ENCODE measurements at places on chromosomes 2 and 18.

DNA sequence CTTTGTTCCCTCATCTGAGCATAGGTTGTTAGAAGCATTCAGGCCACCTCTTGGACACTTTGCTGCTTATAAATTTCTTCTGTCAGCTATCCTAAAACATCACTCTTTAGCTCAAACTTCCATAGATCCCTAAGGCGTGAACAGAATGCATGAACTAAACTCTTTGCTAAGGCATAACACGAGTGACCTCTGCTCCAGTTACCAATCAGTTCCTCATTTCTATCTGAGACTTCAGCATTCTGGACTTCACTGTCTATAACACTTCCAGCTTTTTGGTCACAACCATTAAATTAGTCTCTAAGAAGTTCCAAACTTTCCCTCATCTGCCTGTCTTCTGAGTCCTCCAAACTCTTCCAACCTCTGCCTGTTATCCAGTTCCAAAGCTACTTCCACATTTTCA, 8.3 kb upstream of the VWA3B start:
- DNase-seq = no peak

DNA sequence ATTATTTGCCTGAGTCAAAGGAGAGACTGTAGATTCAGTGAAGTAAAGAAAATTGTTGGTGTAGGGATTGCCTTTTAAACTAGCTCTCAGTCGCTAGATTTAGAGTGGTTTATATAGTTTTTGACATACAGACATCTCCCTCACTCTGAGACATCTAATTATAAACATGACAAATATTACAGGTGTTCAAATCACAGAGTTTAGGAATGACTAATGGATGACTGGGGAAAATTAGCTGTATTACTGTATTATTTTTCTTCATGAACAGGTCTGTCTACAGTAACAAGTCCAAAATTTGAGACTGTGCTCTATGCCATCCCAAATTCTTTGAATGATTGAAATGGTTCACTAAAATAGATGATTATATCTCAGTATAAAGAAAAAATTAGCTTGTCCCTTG, 40.0 kb downstream of the MAP2 start:
- DNase-seq = no peak

DNA sequence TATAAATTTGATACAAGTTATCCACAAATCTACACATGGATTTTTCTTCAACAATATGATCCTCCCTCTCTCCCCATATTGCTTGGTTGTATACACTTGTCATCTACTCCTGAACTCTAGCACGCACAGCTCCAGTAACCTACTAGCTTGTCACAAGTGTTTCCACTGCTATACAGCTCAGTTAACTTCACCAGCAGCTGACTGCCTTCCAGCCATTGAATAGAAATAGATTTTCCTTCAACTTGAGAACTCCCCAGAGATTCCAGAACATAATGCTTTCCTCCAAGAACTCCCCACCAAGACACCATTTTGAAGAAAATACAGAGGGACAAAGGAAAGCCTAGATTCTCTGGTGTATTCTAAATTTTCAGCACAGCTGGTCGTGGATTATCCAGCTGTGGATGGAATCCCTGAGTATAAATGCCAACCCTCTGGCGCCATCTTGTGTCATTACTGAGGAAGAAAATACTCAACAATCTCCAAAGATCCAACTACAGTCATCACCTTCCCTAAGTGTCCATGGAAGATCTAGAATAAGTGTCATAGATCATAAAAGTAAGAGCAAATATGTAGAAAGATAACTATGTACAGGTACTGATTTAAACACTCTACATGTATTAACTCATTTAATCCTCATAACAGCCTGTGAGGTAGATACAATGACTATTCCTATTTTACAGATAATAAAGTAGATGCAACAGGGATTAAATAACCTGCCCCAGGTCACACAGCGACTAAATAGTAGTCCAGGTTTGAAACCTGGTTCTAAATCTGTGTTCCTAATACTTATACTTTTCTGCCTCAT, 156.7 kb downstream of the ARHGAP28 start:
- no peak for DNase-seq

- DNase-seq = no peak
Observed at GRCh38 chr2:134623796-134624195, 95.0 kb downstream of the TMEM163 start.

GRCh38 chr2:160445673-160446072, 47.9 kb downstream of the RBMS1 start:
- no peak for DNase-seq

- DNase-seq = no peak
Observed at GRCh38 chr2:3751806-3752205, 48.4 kb downstream of the DCDC2C start.

- no peak for DNase-seq
Observed at GRCh38 chr2:234495251-234496054, 1.4 kb downstream of the ARL4C start.

DNA sequence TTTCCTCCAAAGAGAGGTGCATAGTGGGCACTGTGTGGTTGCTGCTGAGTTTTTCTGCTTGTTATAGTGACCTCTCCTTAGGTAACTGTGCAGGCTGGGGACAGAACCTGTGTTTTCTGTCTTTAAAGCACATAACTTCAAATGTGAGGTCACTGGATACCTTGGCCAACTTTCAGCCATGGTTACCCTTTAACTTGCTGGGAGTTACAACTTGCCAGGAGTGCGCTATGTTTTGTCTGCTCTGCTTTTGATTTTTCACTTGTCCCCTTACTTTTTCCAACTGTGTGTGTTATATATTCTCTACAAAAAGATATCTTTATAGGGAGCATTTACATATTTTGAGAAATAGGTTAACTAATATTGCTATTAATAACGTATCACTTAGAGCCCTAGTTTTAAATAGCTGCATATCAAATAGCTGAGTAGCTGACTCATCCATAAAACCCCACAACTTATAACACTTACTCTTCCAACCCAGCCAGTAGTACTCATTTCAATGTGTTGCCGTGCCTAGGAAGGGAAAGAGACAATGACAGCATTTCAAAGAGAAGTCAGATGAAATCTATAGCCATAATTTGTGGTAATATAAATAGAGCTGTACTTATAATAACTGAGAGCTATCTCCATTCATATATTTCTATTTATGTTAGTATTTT, 51.6 kb downstream of the DPP4 start:
- DNase-seq = no peak

GRCh38 chr2:75055820-75056675, 97.6 kb downstream of the POLE4 start:
- DNase-seq = no peak

GRCh38 chr2:197591339-197592072, 75.6 kb downstream of the MOB4 start:
- no peak for DNase-seq

All from T-helper 9 cell (primary cell).